Cardiac fibroblast (primary cell): ENCODE measurements at places on chromosomes 5 and 9.
A peak's percentile ranks its signal among the peaks of the same experiment; 100 is the strongest.

- no peak for DNase-seq
Observed at GRCh38 chr9:138028596-138028995, 151.0 kb downstream of the CACNA1B start.

DNA sequence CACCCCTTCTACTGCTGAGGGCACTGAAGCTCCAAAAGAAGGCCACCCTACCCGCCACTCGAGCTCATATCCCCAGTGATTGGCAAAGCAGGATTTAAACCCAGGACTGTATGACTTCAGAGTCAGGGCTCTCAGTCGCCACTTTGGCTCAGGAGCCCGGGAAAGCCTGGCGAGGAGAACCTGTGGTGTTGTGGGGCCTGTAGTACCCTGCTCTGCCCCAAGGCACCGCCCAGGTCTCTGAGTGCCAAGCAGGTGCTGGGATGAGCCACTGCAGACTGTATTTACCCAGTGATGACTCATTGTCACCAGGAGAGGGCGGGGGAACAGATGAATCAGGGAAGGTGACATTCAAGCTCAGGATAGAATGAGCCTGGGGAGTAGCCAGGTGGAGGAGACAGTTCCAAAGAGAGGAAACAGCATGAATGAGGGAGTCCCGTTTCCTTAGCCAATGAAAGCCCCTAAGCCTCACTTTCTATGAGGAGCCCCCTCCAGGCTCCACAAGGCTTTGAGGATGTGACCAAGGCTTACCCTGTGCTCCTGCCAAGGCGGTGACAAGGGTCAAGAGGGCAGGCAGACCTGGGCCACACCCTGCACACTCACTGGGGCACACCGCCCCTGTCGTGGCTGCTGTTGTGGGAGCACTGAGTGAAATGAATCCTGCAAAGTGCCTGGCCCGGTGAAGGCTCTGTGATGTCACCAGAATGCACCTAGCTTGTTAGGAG is 17.8 kb upstream of the DPM2 start:
- DNase-seq, result peak; percentile 40

- DNase-seq, result peak; percentile 54
Observed at GRCh38 chr5:141641634-141642267, 5.0 kb downstream of the RELL2 start.

GRCh38 chr9:133839822-133840329 is 101.7 kb upstream of the SARDH start:
- DNase-seq, result peak; percentile 55

GRCh38 chr5:157926977-157927376 is 68.0 kb upstream of the CLINT1 start:
- no peak for DNase-seq

DNA sequence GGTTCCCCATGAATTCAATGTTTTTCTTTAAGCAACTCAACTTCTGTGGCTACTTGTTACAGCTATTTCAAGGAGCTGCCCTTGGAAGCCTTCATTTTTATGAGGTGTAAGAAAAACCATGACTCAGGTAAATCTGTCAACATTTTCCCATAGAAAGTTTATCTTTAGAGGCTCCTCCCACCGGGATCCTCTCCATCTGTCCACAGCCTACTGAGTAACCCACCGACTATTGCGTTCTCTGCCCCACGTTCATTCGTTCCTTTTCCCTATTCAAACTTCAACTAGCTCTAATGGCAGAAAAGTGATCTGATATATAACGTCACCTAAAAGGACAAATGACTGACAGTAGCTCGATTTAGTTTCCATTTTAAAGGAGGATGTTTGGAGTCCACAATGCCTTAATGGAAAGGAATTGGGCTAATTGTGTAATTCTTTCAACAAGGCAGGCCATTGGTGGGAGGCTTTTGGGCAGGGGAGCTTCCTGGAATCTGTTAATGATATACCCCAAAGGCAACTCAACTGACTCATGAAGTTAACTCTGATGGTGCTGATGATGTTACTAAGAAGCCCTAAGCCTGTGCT is 29.3 kb upstream of the NR3C1 start:
- no peak for DNase-seq

- no peak for DNase-seq
Observed at GRCh38 chr9:9498128-9498527, 1114.7 kb downstream of the PTPRD start.

GRCh38 chr5:149732324-149733128 is 2.4 kb downstream of the PPARGC1B start:
- DNase-seq, result peak; percentile 39

DNA sequence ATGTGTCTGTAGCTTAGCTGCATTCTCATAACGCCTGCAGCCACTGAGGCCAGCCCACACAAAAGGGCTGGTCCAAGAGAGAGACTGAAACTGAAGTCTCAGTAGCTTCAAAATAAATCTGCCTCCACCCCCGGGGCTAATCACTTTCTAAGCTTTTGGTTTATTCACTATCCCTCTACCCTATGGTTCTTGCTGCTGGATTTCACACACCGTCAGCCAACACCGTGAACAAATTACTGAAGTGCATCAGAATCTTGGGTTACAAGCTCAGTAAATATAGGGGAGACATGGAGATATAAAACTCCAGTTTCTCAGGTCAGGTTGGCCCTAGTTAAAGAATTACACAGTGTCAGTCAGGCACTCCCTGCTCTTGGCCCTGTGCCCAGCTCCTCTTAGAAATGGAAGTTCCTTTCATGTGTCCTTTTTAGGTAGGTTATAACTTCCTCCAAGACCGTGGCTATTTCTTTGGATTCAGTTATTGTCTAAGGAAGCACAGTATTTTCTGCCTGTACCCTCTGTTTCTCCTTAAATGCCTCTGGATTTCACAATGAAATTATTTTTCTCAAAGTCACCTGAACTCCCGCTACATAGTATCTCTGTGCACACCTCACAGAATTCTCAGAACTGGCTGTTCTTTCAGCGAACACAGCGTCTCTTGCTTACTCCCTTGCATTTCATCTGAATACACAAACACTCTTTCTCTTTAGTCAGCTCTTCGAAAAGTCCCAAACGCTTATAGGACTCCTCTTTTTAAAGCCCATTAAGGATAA is 112.5 kb downstream of the FAM174A start:
- peak; percentile 24 for DNase-seq

GRCh38 chr5:90307322-90307721 is 102.2 kb downstream of the CETN3 start:
- DNase-seq, result peak; percentile 31

DNA sequence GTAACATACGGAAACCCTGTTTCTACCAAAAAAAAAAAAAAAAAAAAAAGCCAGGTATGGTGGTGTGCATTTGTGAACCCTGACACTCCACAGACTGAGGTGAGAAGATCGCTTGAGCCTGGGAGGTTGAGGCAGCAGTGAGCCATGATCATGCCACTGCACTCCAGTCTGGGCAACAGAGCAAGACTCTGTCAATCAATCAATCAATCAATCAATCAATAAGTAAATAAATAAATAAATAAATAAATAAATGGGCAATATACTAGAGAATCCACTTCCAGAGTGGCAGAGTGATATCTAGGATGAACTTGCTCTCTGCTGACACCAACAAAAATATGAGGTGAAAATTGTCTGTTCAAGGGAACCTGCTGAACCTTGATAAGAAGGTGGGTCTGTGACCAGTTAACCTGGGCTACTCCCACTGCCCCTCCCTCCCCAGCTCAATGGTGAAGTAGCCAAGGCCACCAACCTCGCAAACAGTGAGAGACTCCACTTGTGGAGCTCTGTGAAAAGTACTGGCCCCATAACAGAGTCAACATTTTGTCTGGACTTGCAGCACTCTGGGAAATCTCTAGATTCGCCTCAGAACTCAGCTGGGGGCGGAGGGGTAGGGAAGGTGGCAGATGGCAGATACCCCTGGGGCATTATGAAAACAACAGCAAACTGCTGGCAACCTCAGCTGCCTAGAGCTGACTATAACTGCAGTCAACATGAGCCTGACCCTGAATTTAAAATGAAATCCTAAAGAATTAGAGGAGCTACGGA is 163.7 kb downstream of the ROR2 start:
- no peak for DNase-seq

DNA sequence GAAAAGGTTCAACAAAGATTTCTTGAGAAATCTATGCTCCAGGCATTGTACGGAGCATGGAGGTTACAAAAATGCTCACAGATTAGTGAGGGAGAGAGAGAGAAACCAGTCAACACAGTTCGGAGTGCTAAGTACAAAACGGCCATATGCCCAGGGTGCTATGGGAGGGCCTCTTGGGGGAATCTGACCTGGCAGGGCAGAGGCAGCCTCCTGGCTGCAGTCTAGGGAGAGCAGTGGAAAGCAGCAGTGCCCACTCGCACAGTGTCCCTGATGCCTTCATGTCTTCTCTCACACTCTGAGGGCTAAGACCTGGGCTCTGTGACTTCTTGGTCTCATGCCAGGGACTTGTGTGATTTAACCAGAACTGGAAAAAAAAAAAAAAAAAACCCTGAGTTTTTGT is 29.8 kb upstream of the SMC5 start:
- no peak for DNase-seq

DNA sequence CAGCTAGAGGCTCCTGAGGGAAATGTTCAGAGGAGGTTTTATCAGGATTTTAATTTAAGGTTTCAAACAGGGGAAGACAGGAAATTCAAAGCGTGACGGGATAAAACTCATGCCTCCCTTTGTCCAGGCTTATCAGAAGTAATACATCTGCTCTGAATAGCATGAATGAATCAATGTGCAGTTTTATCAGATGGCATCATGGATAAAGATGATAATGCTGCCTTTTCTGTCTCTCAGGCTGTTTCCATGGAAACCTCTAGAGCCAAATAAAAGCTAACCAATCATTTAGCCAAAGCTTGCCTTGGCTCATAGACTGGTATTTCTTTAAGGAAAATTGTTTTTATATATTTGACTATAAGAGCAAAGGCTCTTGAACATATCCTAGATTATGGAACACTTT is 16.4 kb downstream of the MFAP3 start:
- DNase-seq, result no peak

GRCh38 chr5:162672061-162672460 is 604.5 kb downstream of the GABRG2 start:
- DNase-seq, result no peak

DNA sequence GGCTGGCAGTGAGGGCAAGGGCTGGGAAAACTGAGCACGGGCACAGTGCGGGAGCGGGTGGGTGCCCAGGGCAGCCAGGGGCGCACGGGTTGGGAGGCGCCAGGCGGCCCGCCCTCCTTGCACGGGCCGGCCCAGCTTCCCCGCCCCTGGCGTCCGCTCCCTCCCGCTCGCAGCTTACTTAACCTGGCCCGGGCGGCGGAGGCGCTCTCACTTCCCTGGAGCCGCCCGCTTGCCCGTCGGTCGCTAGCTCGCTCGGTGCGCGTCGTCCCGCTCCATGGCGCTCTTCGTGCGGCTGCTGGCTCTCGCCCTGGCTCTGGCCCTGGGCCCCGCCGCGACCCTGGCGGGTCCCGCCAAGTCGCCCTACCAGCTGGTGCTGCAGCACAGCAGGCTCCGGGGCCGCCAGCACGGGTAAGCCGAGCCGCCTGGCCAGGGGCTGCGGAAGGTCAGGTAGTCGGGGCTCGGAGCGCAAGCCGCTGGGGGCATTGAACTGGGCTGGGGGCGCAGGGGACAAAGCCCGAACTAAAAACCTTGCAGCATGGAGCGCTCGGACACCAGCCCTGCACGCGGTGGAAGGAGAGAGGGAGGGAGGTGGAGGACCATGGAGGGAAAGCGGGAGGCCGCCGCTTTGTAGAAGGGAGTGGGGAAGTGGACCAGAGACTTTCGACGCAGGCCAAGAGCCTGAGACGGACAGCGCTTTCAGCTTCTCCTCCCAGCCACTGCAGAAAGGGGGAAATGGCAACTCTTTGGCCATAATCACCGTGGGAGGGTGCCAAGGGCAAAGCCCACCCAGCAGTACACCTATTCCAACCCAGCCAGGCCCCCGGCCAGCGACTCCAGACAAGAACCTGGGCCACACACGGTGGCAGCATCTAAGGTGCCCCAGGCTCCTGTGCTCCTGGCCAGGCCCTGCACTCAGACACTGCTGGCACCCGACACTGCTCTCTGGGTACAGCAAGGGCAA is at the start of gene TGFBI:
TGFBI (plus strand) TSS at position 207 of the 961 bp plus-strand sequence; CDS start at position 275, 68 bp downstream.
- DNase-seq, result peak; percentile 79

DNA sequence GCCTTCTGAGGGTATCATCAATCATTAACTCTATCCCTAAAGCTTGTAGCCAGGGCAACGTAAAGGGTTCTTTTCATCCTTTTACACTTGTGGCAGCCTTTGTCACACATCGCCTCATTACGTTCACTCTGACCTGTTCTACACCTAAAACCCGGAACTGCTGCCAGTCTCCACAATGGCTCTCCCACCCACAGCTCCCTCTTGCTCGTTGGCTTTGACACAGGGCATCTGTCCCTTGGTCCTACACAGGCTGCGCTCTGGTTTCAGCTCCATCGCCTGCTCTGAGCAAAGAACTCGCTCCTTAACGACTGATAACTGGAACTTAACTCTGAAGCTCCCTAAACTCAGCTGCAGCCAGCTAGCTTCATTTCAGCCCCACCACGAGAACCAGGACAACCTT is 112.8 kb upstream of the CTNND2 start:
- DNase-seq, result no peak

DNA sequence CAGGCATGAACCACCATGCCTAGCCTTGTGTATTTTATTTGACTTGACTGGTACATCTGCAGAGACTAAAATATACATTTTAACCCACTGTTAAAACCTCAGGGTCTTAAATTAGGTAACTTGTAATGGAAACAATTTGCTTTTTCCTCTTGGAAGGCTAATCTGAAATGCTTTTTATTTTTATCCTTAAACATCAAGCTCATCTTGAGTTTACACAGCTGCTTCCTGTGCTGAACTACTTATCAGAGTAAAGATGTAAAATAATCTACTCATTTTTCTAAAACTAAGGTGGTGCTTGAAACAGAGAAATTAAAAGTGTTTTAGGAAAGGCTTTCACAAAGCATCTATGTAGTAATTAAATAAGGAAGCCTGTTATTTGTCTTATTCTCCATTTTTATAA is 144.1 kb downstream of the ENTREP1 start:
- no peak for DNase-seq

DNA sequence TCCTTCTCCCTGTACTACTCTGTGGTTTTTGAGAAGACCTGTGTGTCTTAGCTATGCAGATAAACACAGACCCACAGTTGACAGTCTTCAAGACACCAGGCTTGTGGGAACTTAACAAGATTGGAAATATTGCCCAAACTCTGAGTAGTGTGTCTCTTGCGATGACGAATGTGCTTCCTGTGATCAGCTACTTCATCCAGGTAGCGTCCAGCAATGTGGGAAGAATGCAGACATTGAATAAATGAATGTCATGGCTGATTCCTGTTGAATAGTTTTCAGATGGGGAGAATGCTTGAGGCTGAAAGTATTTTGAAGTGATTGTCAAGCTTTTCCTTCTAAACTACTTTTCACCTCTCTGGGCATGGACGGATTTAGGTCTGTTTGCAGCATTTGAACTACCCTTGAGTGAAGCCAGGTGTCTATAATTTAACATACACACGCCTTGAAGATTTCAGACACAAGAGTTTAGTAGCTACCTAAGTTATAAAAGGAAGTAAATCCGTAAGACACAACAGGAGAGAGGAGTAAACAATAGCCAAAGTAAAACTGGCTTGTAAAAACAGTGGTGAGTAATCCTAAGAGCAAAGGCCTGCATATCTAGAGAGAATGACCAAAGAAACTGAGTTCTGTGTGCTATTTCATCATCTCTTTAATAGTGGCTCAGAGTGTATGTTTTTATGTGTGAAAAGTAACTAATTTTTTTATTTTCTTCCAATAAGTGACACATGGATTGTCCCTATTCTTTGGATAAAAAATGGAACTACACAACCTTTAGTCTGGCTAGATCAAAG is 30.0 kb upstream of the ARL14EPL start:
- DNase-seq, result peak; percentile 53
